ENCODE measurements at places on chromosomes 5 and 9.

DNA sequence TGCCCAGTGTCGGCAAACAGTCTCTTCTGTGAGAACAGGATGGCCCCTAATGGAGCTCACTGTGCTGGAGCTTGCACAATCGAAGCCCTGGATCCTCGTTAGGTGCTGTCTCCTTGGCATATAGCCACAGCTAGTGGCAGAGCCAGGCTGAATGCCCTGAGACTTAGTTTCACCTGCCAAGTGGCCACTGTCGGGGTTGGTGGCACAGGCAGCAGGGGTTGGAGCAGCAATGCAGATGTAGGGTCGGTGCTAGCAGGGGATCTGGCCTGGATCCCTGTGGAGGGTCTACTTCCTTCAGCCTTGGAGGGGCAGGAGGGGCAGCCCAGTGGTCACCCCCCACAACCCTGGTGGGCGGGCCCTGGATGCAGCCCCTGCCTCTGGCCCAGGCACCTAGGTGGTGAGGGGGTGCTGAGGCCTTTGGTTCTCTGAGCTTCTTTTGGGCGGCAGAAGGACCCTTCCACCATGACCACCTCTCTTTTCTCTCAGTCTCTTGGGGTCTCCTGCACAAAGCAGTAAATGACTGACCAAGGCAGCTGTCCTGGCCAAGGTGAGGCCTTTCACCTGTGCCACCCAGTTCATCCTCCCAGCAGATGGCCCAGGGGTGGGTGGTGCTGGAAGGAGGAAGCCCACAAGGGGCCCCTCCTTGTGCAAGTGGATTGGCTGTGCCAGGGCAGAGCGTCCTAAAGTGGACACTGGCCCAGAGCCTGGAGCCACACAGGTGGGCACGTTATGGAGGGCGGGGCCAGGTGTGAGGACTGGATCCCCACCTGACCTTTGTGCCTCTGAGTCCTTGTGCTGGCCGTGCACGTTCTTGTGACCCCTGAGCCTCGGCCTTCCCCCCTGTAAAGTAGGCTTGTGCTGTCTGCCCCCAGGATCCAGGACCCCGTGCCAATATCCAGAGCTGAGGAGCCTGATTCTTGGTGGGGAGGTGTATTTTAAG is 44.8 kb downstream of the PHF2 start:
- no peak for DNase-seq

DNA sequence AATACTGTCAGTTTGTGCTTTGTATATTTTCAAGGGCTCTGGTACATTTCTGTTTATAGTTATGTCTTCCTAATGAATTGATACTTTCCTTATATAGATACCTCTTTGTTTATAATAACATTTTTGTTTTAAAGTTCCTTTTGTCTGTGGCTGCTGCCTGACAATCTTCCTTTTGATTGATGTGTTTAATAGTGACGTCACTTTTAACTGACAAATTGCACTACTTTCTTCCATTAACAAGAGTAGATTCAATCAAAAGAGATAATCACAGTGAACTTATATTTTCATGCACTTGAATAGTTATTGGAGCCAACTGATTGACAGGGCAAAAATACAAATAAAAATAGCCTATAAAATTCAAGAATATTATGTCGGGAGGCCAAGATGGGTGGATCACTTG is 371.7 kb downstream of the ANXA1 start:
- no peak for DNase-seq

GRCh38 chr5:174793684-174794328 is 69.4 kb downstream of the MSX2 start:
- DNase-seq, result peak; percentile 34

GRCh38 chr5:149012350-149012749 is 50.5 kb downstream of the SH3TC2 start:
- no peak for DNase-seq

DNA sequence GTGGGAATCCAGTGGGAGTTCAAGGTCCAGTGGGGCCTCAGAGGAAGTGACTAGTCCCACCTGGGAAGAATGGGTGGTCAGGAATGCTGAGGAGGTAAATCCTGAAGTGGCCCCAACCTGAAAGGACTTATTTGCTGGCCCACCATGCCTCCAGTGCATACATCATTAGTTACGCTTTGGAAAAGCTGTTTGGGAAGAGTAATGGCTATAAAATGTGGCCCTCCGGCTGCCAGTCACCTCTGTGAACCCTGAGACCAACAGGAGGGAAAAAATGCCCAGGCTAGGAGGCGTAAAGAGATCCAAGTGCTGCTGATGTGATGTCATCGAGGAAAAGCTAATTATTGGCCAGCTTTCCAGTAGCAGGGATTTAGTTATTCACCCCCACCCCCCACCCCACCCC is 2.7 kb upstream of the SLC26A2 start:
- peak; percentile 14 for DNase-seq

DNA sequence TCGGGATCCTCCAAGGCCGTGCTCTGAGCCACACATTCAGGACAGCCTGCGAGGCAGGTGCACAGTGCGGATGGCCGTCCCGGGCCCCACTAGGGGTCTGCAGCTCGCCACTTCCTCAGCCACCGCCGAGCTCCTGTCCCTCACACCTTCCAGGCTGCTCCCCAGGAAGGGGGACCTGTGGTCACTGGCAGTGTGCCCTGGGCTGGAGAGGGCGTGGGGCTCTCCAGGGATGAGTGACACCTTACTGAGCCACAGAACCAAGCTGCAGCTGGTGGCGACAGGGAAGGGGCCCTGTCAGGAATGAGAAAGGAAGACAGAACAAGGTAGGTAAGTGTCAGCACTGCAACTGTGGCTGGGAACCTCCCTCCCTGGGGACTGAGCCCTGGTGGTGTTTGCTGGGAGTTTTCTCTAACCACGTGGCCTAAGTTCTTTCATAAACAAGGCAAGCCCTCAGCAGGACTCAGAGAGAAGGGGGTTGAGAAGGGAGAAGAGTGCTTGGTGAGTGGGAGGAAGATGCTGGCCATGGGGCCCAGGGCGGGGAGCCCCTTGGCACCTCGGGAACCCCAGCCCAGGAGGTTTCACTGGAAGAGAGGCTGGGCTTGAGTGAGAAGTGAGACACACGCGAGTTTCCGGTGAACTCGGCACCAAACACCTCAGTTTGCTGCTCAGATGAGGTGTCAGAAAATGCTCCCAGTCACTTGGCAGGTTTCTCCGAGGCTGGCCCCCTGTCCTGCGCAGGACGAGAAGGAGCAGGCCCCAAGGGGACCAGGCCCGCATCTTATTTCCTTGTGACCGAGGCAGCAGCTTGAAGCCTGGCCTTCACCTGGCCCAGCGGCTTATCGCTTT is 5.2 kb downstream of the IL13 start:
- DNase-seq, result no peak

GRCh38 chr5:27571681-27572080 is 533.3 kb upstream of the CDH9 start:
- no peak for DNase-seq

DNA sequence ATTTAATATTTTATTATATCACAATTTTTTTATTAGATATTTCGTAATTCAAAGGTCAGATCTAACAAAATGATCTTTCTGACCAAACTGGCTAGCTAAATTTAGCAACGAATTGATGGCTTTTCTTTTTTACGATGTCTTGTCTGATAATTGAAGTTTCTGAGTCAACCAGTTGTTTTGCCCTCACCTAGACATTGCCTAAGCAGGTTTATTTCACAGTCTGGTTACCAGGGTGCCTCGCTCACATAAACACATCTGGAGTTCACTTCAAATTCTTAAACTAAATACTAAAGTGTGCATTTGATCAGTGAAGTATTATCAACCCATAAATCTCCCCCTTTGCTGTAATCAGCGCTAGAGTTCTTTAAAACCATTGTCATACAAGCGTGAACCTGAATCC is 448.3 kb downstream of the TLE4 start:
- DNase-seq, result no peak

DNA sequence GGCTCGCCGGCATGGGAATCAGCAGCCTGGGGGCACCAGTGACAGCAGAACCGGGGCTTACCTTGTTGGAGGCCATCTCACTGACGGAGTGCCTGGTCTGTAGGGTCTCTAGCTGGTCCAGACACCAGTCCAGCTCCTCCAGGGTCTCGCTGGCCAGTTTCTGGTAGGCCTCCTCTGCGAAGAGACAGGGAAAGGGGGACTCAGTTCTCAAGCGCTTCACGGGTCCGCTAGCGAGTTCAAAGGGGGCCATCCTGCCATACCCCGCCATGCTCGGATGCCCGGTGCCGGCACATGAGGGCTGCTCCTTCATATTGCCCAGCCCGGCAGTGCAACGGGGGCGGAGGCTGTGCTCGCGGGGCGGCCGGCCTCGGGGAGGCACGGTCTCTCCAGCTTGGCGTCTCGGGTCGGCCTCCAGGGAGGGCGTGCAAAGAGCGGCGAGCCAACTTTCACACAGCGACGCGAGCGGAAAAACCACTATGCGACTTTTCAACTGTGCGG is 456.0 kb downstream of the RAB3C start:
- no peak for DNase-seq

GRCh38 chr5:125149527-125149926 is 403.1 kb upstream of the ZNF608 start:
- no peak for DNase-seq

DNA sequence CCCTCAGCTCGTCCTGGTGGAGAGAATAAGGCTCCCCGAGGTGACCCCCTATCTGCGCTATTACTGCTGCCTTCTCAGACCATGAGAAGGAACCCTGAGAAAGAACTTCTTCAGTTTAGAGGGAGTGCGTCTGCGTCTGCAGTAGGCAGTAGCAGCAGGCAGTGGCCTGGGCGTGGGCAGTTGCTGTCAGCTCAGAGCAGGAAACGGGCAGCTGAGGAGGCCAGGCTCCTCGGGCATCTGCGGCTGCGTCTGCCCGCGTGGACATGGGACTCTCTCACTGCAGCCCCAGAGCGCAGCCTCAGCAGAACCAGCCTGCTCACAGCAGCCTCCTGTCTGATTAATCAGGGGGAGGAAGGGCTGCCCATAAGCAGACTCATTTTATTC is 49.8 kb upstream of the FCN1 start:
- no peak for DNase-seq

GRCh38 chr5:93674866-93675459 is 66.4 kb downstream of the POU5F2 start:
- no peak for DNase-seq

DNA sequence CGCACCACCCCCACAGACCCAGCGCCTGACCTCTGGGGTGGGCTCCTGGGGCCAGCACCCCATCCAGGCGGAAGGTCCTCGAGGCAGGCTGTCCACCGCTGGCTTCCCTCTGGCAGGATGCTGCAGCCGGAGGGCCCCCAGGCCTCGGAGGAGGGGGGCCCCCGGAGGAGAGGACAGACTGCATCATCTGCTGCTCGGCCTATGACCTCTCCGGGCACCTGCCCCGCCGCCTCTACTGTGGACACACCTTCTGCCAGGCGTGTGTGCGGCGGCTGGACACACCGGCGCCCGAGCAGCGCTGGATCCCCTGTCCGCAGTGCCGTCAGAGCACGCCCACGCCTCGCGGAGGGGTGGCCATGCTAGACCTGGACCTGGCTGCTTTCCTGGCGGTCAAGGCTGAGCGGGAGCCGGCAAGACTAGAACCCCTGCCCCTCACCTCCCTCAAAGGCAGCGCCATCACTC is 1.2 kb downstream of the RNF224 start:
- DNase-seq, result no peak

DNA sequence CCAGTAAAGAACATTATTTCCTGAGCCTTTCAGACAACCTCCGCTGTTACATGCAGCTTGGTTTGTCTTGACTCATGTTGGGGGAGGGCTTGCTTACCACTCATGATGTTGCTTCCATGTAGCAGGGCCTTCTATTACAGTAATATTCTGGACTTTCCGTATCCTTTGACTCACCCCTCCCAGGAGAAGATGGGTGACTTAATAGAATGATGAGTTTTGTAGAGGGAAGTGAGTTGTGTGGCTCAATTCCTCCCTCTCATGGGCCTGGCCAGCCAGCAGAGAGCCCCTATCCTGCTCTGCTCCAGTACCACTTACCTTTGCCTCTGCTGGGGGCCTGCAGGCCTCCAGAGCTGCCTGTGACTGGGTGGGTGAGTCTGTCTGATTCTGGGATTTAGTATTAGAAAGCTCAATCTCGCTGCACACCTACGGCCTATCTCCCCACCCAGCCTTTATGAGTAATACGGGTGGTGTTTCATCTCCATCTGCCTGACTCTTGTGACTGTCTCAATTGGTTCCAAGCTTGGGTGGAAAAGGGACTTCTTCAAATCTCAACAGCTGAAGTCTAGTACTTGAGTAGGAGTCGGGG is 52.6 kb upstream of the KLF9 start:
- peak; percentile 23 for DNase-seq

GRCh38 chr5:172178991-172179989 is 8.7 kb downstream of the STK10 start:
- DNase-seq, result no peak

DNA sequence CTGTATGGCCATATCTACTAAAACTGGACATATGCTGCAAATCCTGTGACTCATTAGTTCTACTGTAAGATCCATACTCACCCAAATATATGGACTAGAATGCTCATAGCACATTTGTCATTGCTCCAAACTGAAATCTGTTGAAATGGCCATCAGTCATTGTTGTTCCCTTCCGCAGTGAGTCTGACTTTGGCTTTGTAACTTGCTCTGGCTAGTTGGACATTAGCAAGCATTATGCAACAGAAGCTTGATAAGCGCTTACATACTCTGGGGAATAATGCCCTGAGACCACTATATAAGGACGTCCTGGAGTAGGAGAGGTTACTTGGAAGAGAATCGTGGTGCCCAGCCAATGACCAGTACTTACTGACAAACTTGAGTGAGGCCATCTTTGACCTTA is 9.0 kb downstream of the KIAA1958 start:
- no peak for DNase-seq

GRCh38 chr9:93612796-93613154 is 36.4 kb downstream of the PHF2 start:
- no peak for DNase-seq
